ENCODE measurements at places on chromosomes 12 and 14.

DNA sequence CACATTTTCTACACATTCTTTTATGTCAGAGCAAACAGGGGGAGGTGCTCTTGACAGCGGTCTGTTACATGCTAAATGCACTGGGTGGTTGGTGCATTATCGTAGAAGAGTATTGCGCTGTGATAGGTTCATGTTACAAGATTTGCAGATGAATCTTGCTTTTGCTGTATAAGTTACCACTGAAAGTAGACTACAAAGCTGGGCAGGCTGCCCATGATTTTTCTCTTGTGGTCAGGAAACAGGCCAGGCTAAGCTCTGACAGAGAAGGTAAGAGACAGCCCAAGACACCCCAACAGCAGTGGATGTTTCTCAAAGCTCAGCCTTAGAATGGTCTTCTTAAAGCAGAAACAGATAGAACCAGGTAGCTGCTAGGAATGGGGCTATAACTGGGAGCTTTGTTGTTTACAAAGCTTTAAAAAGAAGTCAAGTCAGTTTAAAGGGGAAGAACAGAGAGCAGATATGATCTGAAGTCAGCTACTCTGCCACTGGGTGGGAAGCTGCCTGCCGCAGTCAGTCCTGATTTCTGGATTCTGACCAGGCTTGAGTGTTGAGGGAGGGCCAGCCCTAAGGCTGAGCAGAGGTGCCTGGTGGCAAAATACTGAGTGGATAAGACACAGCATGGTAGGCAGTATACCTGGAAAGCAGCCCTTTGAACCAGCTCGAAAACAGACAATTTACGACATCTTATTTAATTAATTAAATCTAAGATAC is 9.4 kb downstream of the KCNA1 start:
- no peak for DNase-seq

GRCh38 chr12:48980389-48980952 is 2.3 kb downstream of the WNT1 start:
- DNase-seq = no peak

DNA sequence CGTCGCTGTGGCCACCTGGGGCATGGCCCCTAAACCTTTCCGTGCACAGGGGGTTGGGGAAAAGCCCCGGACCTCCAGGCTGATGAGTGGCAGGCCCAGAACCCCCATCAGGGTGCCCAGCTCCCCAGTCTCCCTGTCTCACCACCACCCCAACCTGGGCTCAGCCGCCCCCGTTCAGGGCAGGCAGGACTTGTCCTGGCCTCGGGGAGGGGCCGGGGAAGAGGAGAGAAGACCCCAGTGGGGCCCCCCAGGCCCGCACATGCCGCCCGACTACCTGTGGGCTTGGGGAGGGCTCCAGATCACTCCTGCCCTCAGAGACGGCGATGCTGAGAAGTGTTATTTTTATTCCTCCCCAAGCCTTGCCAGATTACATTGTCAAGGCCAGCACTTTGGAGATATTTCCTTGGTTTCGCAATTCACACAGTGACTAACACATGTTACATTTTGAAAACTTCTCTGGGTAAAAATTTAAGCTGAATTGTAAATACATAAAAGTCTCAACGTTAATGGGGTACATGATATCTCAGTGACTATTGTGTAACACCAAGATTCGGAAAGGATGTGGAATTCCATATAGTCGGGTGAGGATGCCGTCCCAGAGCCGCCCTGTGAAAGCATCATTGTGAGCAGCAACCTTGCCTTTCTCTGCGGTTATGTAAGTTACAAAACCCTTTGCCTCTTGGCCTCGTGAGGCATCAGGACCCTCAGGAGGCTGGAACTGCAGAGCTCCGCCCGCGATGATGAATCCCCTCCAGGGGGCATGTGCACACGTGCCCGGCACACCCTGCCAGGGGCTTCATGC is 85.6 kb upstream of the DIO3 start:
- DNase-seq = no peak

DNA sequence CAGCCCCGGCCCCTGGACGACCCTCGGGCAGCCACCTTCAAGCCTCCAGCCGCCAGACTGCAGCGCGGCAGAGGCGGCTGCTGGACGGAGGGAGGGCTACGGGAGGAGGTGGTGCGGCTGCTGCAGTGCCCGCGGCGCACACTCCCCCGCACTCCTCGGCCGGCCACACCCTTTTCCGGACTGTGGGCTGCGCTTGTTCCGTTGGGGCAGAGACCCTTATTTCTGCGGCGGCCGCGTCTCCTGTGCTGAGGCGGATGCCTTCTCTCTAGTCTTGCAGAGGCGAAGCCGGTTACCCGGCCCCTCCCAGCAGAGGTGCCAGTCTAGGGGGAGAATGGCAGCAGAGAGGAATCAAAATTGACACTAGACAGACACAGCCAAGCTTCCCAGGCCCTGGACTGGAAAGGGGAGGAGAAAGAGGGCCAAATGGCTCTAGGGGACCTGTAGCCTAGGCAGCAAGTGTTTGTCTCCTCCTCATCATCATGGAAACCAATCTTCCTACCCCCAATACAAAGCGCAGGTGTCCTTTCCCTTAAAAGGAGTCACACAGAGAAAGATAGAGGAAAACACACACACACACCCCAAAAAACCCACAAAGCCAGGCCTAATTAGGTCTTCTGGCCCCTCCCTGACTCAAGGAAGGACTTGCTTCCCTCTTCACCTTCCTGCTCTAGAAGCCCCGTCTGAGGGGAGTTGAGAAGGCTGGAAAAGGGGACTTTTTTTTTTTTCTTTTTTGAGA is 1.3 kb downstream of the ESYT1 start:
- DNase-seq = peak; percentile 69

DNA sequence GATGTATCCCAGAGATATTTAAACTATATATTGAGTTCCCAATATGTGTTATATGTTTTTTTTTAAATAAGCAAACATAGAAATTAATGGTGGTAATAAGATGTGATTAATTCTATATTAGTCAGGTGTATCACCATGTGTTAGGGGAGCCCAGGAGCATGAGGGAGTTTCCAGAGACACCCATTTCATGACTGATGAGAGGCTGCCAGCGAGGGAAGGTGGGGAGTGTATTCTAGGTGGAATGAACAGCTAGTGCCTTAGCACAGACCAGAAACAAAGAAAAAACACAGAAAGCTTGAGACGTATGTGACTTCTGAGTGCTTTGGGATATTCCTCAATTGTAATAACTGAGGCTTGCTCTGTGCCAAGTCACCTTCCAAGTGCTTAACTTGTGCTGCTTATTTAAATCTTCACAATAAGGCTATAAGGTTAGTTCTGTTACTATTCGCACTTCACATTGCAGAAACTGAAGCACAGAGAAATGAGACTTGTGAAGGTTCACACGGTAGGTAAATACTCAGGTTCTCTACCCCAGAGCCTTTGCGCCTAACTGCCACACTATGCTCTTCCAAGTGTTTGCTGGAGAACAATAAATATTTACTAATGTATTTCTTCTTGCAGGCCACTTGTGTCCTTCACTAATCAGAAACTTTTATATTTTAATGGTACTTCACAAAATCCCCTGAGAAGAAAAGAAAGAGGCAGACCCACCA is 17.9 kb upstream of the MGP start:
- no peak for DNase-seq

DNA sequence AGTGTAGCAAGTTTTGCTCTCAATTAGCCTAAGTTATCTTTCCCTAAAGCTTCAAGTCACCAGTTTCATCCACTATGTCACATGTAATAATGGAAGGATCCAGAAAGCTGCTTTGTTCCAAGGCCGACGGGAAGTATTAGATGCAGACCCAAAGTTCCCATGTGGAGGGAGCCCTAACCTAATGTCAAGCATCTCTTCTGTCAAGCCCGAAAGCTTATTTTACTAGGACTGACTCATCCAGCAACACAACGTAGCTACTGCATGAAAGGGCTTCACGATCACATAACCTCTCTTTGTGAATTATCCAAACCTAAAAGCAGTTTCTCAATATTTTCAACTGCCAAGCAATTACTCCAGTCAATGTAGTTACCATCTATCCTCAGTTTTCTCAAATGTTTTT is 133.4 kb downstream of the SLC6A15 start:
- DNase-seq = no peak

- DNase-seq = no peak
Measured at GRCh38 chr12:58671196-58671595, 249.1 kb downstream of the LRIG3 start.

DNA sequence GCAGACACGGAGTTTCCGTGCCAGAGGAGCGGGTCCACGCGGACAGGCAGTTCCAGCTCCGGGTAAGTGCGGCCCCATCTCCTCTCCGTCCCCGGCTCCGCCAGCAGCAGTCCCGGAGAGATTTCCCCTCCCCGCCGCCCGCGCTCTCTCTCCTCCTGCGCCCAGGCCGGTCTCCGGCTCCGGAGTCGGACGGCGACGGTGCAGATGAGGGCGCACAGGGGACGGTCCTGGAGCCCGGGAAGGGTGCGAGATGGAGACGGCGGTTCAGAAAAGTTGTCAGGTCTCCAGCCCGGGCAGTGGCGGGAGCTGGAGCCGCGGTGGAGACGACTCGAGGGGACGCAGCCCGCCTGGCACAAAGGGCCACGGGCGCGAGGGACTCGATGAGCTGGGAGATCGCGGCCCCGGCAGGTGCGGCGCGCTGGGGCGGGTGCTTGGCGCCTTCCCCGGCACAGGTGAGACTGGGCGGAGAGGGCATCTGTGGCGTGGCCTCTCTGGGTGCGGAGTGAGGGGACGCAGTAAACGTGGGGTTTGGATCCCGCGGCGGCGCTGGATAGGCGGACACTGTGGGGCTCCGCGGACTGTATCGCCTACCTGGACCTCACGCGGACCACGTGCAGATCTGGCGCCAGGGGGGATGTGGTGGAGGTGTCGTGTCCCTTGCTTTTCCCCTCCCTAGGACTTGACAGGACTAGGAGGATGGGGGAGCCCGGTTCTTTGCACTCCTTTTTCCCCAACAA is 1540.3 kb upstream of the TMEM132C start:
- no peak for DNase-seq

DNA sequence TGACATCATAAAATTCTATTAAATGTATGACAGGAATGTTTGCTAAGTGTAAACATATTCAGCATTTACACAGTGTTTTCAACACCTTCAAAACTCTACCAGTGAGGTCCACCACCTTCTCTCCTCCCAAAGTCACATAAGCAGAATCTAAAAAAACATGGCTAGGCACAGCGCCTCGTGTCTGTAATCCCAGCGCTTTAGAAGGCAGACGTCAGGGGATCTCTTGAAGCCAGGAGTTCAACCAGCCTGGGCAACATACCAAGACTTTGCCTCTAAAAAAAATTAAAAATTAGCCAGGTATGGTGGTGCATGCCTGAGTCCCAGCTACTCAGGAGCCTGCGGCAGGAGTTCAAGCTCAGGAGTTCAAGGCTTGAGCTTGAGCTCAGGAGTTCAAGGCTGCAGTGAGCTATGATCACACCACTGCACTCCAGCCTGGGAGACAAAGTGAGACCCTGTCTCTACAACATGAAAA is 30.0 kb downstream of the NUMB start:
- no peak for DNase-seq

- no peak for DNase-seq
Measured at GRCh38 chr12:118534003-118534402, 157.6 kb downstream of the SUDS3 start.

DNA sequence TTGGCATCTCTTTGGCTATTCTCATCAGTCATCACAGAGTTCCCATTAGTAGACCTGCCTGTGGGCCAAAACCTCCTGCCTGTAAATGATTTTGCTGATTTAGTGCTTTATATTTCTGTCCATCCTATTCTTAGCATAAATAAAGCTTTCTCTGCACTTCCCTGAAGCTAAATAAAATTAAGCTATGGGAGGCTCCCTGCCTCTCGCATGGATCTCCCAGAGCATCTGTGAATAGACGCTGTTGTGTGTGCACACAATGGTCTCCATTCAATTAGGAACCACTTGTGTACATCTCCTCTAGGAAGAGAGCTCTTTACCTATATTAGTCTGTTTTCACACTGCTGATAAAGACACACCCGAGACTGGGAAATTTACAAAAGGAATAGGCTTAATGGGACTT is 80.4 kb downstream of the PPFIBP1 start:
- no peak for DNase-seq

GRCh38 chr14:54366736-54367735 is 29.8 kb upstream of the CDKN3 start:
- DNase-seq = peak; percentile 3

- DNase-seq = no peak
Measured at GRCh38 chr14:74207943-74208342, 31.3 kb upstream of the VSX2 start.

- DNase-seq = no peak
Measured at GRCh38 chr12:43776498-43776897, 17.7 kb downstream of the IRAK4 start.

DNA sequence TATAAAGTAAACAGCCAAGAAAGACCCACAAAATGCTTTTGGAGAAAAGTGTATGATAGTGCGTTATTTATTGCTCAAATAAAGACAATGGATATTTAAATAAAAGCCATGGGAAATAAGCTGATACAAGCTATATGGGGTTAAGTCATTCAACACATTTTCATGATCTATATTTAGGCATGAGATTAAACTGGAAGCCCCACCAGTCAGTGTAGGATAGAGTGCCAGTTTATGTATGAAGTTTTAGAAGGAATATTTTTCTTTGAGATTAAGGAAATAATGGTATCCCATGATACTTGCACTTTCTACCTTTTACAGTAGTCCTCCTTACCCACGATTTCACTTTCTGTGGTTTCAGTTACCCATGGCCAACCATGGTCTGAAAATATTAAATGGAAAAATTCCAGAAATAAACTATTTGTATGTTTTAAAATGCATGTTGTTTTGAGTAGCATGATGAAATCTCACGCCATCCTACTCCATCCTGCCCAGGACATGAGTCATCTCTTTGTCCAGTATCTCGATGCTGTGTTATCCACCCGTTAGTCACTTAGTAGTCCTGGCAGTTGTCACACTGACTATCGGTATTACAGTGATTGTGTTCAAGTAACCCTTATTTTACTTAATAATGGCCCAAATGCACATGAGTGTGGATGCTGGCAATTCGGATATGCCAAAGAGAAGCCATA is 22.3 kb downstream of the SYT1 start:
- DNase-seq = no peak

- DNase-seq = no peak
Measured at GRCh38 chr14:77931441-77931840, 131.5 kb downstream of the ADCK1 start.

- DNase-seq = no peak
Measured at GRCh38 chr12:113397497-113398197, 6.0 kb downstream of the SDS start.

GRCh38 chr14:83918546-83918945 is 1611.4 kb upstream of the FLRT2 start:
- no peak for DNase-seq

DNA sequence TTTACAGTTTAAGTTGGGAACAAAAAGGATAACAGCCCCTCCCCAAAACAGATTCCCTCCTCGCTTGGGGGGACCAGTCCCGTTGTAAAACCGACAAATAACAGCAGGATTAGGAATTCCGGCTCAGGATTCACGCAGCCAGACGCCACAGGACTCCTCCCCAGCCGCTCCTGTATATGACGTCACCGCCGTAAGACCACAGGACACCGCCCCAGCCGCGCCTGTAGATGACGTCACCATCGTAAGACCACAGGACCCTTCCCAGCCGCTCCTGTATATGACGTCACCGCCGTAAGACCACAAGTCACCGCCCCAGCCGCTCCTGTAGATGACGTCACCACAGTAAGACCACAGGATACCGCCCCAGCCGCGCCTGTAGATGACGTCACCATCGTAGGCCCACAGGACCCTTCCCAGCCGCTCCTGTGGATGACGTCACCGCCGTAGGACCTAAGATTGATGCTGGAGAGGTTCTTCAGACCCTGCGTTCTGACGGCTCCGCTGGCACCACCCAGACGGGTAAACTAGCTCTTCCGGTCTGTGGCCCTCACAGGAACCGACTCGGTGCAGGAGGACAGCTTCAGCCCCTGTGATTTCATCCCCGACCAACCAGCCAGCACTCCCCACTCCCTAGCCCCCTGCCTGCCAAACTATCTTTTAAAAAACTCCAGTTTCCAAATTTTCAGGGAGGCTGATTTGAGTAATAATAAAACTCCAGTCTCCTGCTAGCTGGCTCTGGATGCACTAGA is 43.9 kb upstream of the FBRSL1 start:
- DNase-seq = peak; percentile 50

All from activated T-helper 1 cell treated with Interleukin-2 at 50 U/mL for 16 hours (primary cell).